ENCODE measurements at places on chromosomes 6 and 20.
A peak's percentile ranks its signal among the peaks of the same experiment; 100 is the strongest.

DNA sequence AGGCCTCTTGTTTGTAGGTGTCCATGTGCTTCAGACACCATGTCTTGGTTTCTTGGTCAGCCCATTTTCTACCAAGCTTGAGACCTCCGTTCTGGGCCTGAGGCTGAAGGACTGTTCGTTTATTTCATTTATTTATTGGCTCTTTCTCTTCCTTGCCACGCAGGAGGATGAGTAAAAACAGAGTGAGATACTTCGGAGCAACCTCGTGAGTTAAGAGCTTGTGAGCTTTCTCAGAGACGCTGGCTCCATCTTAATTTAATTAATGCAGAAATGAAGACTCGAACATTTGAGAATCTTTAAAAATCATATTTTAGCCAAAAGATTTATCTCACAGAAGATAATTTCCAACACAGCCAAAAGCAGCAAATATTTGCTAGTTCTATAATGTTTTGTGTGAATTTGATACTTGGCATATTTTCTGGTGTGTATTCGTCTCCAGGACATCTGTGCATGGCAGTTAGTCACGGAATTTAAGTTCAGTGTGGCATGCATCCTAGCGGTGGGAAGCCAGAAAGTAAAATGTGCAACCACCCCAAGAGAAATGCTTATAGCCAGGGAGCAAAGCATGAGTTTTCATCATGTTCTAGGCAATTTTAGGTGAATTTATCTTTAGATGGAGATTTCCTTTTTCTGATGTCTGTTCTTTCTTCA is 76.0 kb downstream of the THBS2 start:
- DNase-seq = no peak

DNA sequence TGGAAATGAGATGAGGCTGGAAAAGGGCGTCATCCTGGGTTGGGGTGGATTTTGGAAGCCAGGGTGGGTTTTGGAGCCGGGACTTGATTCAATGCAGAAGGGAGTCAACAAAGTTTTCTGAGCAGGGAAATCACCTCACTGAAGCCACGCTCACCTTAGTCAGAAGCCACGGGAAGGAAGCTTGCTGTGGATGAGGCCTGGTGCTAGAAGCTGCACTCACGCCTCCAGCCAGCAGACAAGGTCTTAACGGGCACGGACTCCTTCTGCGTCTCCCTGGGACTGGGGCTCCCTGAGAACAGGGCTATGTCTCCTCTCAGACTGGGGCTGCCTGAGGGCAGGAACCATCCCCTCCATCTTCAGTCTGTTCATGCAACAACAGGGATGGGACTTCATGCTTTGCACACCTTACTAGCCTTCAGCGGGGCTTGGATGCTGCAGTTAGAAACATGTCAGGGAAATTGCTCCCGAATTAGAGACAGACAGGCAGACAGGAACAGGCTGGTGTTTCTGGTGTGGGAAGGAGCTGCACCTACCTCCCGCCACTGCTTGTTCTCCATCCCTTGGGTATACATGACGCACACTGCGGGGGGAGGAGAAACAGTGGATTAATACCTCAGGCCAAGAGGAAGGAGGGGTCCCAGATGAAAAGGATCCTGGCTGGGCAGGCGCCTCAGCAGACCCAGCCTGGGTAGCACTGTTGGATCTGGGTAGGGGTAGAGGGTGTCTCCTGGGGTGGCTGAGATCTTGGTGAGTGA is 17.5 kb downstream of the CPNE5 start:
- no peak for DNase-seq

- DNase-seq = no peak
These were observed 355.5 kb upstream of the TSHZ2 start for GRCh38 chr20:52616629-52617028.

- no peak for DNase-seq
These were observed 20.4 kb downstream of the VTA1 start for GRCh38 chr6:142167486-142167885.

- no peak for DNase-seq
These were observed 14.8 kb upstream of the TMEM244 start for GRCh38 chr6:129875610-129876520.

GRCh38 chr6:28974505-28974904 is 30.6 kb downstream of the ZNF311 start:
- no peak for DNase-seq

GRCh38 chr6:4287811-4288244 is 152.5 kb upstream of the ECI2 start:
- no peak for DNase-seq

DNA sequence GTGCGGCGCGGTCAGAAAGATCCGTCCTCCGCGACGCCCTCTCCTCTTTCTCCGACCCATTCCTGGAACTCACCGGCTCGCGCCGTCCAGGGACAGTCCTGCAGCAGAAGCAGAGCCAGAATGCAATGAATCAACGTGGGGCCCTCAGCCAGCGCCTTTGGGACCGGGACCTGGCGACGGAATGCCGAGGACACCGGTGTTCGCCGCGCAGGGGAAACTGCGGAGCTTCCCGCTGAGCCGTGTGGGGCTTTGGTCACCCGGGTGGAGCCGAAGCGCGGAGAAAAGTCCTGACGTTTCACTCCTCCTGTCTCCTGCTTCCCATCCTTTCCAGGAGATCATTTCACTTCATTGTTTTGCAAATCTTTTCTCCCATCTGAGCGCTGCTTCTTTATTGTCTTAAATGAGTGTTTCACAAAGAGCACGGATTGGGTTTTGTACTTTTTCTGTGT is 26.5 kb downstream of the ULBP1 start:
- DNase-seq = no peak

- peak; percentile 13 for DNase-seq
These were observed 404.9 kb upstream of the SOX4 start for GRCh38 chr6:21188505-21189223.

All from OCI-LY7 (cell line).